ENCODE measurements at places on chromosomes 2 and 18.
A peak's percentile ranks its signal among the peaks of the same experiment; 100 is the strongest.

DNA sequence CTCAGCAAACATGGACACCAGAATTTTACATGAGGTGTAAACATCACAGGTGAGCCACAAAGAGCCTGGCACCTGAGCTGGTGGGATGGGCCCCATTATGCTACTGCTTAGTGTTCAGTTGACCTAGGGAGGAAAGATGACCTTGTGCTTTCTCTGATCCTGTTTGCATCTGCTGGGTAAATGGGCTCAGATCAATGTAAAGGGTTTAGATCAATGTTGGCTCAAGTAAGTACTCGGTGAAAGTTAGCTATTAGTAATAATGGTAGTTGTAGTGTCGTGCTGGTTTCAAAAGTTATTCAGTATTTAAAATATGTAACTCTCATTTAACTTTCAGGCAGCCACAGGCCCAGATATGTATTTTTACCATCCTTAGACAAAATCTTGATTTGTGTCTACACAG lies 19.8 kb downstream of the ABHD3 start:
- DNase-seq: no peak

DNA sequence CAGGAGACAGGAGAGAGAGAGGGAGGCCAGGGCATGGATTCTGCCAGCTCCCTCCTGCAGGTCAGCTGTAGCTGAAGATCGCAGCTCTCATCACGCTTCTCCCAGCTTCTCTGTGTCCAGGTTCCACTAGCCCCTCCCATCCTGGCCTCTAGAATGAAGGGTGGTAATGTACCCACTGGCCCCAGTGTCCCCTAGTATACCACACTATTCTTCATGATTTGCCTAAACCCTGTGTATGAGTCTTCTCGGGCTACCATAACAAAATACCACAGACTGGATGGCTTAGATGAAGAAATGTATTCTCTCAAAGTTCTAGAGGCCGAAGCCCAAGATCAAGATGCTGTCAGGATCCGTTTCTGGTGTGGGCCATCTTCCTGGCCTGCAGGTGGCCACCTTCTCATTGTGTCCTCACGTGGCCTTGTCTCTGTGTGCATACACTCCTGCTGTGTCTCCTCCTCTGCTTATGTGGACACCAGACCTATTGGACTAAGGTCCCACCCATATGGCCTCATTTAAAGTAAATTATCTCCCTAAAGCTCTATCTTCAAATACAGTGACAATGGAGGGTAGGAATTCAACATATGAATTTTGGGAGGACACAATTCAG lies 77.3 kb downstream of the TNFRSF11A start:
- no peak for DNase-seq

- no peak for DNase-seq
Measured at GRCh38 chr2:219576505-219577388, 4.6 kb downstream of the INHA start.

GRCh38 chr2:100906679-100907078 lies 86.7 kb downstream of the NPAS2 start:
- DNase-seq: no peak

- peak; percentile 66 for DNase-seq
Measured at GRCh38 chr2:119338826-119339561, 27.6 kb downstream of the C2orf76 start.

DNA sequence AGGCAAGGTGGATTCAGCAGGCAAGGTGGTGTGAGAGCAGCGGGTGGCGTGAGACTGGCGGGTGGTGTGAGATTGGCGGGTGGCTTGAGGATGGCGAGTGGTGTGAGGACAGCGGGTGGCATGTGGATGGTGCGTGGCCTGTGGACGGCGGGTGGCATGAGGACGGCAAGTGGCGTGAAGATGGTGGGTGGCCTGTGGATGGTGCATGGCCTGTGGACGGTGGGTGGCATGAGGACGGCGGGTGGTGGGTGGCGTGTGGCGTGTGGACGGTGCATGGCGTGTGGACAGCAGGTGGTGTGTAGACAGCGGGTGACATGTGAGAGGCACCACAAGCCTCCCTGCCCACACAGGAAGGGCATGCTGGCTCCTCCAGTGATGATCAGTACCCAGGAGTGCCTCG lies 186.9 kb upstream of the SALL3 start:
- DNase-seq: no peak

DNA sequence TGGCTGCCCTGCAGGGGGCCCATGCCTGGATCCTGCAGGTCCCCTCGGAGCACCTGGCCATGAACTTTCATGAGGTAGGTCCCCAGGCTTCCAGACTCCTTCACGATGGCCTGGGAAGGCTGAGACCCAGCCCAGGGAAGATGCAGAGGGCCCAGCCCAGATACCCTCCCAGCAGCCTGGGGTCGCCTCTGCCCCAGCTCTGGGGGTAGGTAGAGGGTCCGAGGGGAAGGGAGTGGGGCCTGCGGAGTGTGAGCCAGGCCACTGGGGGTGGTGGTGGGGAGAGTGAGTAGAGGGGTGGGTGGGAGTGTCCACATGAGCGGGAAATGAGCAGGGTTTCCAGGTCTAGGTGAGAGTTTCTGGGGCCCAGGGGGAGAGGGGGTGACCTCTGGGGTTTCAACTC lies 1.2 kb upstream of the CHRND start:
- DNase-seq: no peak

DNA sequence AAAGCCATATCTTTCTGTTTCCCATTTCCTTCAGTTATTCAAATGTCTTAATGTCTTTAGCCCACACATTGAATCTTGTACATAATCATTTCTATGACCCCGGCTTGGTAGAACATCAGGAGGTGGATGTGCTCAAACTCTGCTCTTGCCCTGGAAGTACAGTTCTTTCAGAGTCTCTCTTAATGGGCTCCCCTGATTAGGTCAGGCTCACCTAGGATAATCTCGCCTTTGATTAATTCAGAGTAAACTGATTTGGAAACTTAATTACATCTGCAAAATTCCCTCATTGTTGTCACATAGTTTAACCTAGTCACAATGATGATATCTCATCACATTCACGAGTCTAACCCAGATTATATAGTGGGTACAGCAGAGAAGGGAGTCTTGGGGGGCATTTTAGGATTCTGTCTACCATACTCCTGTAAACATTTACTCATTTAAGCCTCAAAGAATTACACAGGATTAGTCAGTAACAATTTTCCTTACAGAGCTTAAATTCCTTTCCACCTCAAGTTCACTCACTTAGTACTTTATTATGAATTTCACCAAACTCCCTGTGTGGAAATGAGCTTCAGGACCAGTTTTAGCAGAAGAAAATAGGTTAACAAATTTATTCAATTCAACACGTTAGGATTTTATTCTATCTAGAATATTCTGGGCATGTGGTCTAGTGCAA lies 135.5 kb downstream of the FHOD3 start:
- no peak for DNase-seq

- peak; percentile 79 for DNase-seq
Measured at GRCh38 chr2:180707175-180707883, 273.1 kb upstream of the UBE2E3 start.

- DNase-seq: no peak
Measured at GRCh38 chr2:27888790-27889189, 1.4 kb downstream of the RBKS start.

DNA sequence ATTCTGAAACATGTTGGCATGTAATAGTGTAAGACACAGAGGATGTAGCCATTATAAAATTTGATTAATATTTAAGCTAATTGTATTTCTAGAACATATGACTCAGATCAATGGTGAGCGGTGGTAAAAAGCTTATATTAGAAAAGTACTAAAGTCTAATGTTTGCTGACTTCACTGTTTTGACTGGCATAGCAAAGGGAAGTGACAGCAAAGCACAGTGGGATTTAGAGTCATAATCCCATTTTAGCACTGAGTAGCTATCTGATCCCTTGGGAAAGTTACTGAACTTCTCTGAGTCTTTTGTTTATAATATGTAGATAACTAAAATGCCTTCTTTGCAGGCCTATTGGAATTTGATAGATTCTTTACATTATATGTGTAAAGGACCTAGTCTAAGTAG lies 60.4 kb downstream of the KIAA1328 start:
- DNase-seq: no peak

DNA sequence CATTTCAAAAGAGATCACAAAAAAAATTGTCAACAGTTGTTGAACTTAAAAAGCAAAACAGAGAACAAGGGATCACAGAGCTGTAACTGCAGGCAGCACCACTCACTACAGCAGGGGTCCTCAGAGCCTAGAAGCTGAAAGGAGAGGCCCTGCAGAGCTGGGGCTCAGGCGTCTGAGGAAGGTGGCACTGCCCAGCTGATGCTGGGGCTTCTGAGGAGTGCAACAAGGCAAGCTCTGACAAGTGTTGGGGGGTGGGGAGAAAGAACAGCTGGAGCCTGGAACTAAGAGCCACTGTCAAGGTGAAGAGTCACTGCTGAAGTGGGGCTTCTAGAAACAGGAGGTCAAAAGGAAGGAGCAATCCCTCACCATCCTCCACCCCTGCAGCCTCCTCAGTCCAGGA lies 46.2 kb downstream of the FTCDNL1 start:
- DNase-seq: no peak

DNA sequence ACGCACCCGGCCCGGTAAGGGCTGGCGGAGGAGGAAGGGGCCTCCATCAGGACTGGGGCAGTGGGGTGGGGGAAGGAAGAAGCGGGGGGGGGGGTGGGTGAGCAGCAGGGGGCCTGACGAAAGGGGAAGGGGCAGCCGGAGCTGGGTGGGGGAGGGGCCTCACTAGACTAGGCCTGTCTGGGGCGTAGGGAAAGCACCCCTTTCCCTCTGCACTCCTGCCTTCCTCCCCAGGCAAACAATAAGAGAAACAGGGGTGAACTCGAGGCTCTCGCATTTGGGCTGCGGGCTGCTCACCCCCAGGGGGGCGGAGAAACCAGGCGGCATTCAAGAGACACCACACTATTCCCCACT lies 82.7 kb upstream of the POMC start:
- DNase-seq: peak; percentile 26

DNA sequence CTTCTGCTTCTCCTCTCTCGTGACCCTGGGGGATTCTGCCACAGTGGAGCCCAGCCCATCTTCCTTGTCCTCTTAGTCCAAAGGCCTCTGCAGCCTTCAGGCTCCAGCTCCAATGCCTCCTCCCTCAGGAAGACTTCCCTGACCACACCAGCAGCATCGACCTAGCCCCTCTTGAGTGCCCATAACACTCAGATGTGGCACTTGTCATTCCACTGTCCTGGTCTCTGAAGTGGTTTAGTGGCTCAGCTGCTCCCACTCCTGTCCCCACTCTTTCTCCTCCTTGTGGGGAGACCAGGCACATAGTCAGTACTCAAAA lies 97.5 kb downstream of the STPG4 start:
- DNase-seq: no peak

- DNase-seq: no peak
Measured at GRCh38 chr2:15041429-15041837, 408.9 kb downstream of the LRATD1 start.

GRCh38 chr2:145460112-145460511 lies 940.2 kb upstream of the ZEB2 start:
- DNase-seq: no peak

DNA sequence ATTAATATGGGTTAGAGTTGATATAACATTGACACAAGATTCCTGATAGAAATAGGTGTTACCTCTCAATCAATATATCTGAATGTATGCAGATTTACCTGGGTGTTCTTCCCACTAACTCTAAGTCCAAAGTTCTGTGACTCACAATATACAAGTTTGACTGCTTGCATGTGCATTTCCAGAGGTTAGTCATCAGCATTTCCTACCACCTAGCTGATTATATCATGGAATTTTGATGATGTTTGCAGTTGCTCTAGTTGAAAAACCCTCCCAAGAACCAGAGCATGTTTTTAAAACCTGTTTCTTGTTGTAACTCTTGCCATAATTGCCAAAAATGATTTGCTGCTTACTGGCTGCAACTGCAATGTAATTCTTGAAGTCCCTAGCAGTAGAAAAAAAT lies 15.0 kb upstream of the DSG1 start:
- no peak for DNase-seq

GRCh38 chr2:186624276-186624675 lies 34.4 kb downstream of the ITGAV start:
- DNase-seq: no peak

DNA sequence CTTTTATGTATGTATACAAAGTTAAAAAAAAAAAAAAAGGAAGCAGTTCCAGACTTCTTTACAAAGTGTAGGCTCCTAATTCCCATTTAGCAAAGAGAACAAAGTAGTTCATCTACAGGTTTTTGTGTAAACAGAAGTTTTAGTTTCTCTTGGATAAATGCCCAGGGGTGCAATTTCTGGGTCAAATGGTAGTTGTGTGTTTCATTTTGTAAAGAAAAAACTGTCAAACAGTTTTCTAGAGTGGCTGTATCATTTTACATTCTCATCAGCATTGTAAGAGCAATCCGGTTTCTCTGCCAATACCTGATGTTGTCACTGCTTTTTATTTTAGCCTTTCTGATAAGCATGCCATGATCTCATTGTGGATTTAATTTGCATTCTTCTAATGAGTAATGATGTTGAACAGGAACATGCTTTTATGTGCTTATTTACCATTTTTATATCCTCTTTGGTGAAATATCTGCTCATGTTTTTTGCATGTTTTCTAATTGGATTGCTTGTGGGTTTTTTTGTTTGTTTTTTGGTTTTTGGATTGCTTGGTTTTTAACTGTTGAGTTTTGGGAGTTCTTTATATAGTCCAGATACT lies 16.6 kb upstream of the PSME4 start:
- DNase-seq: no peak

DNA sequence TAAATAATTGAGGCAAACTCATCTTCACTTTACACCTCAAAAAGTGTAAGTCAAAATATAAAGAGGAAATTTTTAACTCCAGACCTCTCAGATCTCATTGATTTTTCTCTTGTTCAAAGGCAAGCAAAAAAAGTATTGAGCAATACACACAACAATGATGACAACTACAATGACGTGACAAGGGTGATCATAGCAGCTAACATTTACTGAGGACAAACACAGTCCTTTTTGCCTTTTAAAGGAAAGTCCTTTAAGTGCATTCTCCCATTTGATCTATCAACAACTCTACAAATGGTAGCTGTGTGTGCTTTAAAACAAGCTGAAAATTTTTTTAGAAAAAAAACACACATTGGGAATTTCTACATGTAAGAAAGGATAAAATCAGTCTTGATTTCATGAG lies 123.5 kb upstream of the CTAGE1 start:
- DNase-seq: no peak

DNA sequence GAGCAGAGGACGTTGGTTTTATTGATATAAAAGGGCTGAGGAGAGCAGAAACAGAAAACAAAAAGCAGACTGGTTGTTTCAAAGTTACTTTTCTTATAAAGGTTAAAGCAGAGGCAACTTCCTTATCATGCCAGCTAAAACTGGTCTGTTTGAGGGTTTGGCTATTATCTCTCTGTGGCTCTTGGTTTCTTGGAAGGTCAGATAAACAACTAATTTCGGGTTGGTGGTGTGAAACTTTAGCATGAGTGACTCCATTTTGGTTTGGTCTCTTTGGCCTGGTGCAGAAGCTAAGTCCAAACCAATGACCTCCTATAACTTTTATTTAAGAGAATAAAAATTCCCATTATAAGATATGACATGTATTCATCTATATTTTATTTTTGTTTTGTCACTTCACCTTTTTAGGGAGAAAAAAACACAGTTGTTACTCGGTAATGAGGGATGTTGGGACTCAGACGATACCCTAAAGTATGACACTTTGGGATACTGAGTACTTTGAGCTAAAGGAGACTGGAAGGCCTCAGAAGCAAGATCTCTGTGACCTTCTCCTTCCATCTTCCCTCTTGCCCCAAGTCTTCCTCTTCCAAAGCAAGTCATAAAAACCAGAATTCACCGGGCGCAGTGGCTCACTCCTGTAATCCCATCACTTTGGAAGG lies 23.3 kb downstream of the TNFAIP6 start:
- DNase-seq: no peak

All from AML-193 (cell line).